Activated naive CD4-positive, alpha-beta T cell (primary cell): ENCODE measurements at places on chromosomes 6 and 20.

GRCh38 chr6:83183082-83183828, 9.8 kb downstream of the PGM3 start:
- no peak for DNase-seq

GRCh38 chr6:101918471-101918870, 525.0 kb downstream of the GRIK2 start:
- no peak for DNase-seq

- no peak for DNase-seq
Observed at GRCh38 chr6:105746509-105746908, 339.6 kb upstream of the PRDM1 start.

DNA sequence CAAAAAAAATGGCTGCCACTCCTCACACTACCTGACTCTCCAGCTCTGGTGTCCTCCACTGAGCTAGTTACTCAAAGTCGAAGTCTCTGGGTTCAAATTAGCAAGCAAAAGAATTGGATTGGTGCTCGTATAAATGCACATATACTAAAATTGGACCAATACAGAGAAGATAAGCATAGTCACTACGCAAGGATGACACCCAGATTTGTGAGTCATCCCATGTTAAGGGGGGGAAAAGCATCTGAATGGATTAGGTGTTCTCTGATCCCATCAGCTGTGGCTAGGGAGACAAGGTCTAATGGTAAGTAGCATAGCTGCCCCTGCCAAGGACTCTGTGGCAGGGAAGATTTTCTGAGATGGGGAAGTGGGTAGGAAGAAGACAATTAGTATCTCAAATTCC, 18.3 kb upstream of the AMD1 start:
- no peak for DNase-seq

DNA sequence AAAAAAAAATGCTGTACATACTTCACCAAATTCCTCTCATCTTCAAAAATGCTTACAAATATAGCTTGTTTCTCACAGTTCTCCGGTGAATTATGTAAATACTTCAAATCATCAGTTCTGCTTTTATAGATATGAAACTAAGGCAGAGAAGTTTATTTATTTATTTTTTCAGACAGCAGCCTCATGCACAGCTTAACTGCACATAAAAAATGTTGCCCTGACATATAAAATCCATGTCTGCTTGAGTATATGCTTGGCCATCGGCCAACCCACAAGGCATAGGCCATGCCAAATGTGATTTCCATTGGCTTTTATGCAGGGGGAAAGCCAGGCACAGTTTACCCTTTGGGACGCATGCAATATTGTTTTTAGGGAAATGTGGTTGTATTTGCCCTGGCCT, 57.3 kb upstream of the PHACTR2 start:
- no peak for DNase-seq

- no peak for DNase-seq
Observed at GRCh38 chr6:80454197-80454596, 347.7 kb downstream of the BCKDHB start.
